ENCODE measurements at places on chromosomes 5 and 9. TPM values are rescaled to one million over a fixed set of nuclear protein-coding genes. Genes with fewer than 3 reads are reported as not detected.

PDE6A gene
- 0.24 TPM for polyA plus RNA-seq

WNT8A gene
- polyA plus RNA-seq, result not detected

SLC36A3 gene
- polyA plus RNA-seq, result not detected

SAXO1 gene
- polyA plus RNA-seq, result 0.20 TPM

C9 gene
- polyA plus RNA-seq, result not detected

LCNL1 gene
- polyA plus RNA-seq, result 1.2 TPM

PLAC8L1 gene
- polyA plus RNA-seq, result 0.91 TPM

PRR7 gene
- polyA plus RNA-seq, result 1.5 TPM

STC2 gene
- 5.2 TPM for polyA plus RNA-seq

GABRG2 gene
- polyA plus RNA-seq, result 0.07 TPM

PIP5K1B gene
- 3.1 TPM for polyA plus RNA-seq

PCDHGA1 gene
- 0.90 TPM for polyA plus RNA-seq

OGN gene
- 119 TPM for polyA plus RNA-seq

MCTP1 gene
- polyA plus RNA-seq, result 5.5 TPM

TNC gene
- 136 TPM for polyA plus RNA-seq

C5orf15 gene
- polyA plus RNA-seq, result 119 TPM
